Activated naive CD4-positive, alpha-beta T cell treated with anti-CD3 and anti-CD28 coated beads, Interleukin-2, amount 50 U/mL, for 16 hours (primary cell): ENCODE measurements at places on chromosomes 1 and 21.

DNA sequence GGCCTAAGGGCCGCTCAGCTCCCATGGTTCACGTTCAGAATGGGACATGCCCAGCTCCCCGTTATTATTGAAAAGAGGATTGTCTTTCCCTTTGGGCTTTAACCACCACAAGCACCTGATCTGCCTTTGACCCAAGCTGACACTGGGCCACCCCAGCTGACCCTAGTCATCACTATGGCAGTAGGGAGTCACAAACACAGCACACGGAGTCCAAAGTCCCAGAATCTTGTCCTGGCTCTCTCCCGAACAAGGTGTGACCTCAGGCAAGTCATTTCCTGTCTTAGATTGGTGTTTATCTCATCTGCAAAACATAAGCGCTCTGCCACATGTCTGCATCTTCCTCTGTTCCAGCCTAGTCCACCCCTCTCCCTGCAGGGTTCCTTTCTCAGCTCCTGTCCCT is 31.5 kb downstream of the IGFN1 start:
- no peak for DNase-seq

GRCh38 chr1:203934027-203934426 is 72.6 kb downstream of the SNRPE start:
- DNase-seq: no peak

- no peak for DNase-seq
Observed at GRCh38 chr1:189874715-189875435, 602.8 kb downstream of the BRINP3 start.

DNA sequence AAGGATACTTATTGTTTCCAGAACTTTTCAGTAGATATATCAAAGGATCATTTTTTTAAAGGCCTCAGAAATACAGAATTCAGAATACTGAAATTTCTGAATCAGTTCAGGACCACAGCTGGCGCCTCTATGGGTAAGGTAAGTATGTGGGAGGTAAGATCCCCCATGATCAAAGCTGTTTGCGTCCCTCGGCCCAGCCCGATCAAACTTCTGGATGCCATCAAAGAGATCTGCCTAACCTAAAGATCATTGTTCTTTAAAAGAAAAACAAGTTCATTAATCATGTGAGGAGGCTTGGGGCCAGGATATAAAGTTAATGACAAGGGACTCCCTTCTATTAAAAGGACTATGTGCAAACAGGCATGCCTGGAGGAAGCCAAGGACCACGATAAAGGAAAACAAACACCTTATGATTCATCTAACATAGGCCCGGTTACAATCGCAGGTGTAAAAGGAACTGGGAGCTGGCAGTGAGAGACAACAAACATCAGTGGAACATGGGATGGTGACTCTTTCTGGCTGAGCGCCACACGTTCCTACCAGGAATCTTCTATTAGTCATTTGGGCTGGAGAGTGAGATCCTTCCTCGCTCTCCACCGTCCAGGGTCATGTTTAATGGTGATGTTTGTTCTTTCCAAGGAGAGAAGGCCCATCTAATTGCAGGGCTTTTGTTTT is 2.8 kb upstream of the BACE2 start:
- DNase-seq: no peak

GRCh38 chr1:3642919-3643675 is 6.8 kb downstream of the WRAP73 start:
- no peak for DNase-seq

DNA sequence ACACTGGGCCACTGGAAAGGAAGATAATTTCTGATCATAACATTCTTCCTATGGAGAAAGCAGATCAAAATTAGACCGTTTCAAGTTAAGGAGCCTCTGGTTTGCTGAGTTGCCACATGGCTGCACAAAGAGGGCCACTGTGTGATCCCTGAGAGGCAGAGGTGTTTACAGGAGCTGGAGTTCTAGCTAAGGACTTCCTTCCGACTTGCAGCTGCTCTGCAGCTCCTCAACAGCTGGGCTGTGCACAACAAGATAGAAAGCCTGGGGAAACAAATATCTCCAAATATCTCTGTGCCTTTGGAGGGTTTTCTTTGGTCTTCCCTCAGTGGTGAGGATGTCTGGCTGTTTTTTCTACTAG is 26.8 kb downstream of the GADD45A start:
- no peak for DNase-seq

- DNase-seq: peak; percentile 31
Observed at GRCh38 chr1:109502364-109502851, 7.1 kb downstream of the AMIGO1 start.

DNA sequence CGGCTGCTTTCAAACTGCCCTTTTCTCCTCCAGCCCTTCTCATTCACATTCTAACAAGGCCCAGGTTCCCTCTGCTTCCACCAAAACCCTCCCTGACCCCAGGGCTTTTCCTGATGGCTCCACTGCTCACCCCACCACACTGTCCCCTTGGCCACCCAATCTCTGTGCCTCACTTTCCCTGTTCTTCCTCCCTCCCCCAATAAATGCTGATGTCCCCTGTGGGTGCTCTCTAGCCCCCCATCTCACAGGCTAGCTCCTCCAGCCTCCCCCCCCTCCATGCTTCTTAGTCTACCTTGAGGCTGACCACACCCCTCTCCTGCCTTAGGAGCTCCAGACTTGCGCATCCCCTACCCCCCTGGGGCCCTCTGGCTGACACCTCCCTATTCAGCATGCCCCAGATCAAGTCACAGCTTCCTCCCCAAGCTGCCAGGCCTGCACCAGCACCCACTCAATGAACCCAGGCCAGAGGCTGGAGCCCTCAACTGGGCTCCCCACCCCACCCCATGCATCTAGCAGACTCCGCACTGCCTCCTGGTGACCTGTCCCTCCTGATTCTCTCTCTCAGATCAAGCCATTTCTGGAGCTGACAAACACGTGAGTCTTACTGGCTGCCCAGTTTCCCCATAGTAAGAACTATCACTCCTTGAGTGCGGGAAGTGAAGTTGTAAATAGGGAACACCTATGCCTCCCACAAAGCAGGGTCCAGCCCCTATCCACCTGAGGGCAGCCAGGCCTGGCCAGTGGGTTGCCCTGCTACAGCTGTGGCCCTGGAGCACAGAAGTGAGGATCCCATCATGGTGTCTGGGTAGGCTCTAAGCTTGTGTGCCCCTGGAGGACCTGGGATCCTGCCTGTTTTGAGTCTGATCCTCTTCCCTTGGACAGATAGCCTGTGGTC is 117.9 kb downstream of the DMRTB1 start:
- no peak for DNase-seq

DNA sequence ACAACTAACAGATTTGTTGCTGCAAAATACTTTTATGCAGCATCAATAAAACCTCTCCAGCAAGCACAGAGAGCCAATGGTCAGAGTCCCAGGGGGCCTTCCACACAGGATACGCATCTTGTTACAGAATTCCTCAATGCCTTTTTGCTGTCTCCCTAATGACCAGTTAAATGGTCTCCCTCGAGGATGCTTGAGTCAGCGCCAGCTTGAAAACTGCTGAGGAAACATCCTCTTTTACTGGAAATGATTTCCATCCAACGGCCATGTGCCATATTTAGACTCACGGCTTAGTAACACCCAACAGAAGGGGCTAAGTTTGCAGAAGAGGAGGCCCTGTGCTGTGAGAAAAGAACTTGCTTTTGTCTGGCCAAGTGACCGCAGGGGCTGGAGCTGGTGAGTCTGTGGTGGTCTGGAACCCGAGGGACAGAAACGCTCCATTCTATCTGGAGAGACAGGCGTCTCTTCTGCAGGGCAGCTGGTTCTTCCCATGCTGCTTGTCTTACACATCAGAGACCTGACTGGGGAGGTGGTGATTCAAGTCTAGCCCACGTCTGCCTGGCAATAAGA is 496.4 kb downstream of the SETD4 start:
- no peak for DNase-seq

DNA sequence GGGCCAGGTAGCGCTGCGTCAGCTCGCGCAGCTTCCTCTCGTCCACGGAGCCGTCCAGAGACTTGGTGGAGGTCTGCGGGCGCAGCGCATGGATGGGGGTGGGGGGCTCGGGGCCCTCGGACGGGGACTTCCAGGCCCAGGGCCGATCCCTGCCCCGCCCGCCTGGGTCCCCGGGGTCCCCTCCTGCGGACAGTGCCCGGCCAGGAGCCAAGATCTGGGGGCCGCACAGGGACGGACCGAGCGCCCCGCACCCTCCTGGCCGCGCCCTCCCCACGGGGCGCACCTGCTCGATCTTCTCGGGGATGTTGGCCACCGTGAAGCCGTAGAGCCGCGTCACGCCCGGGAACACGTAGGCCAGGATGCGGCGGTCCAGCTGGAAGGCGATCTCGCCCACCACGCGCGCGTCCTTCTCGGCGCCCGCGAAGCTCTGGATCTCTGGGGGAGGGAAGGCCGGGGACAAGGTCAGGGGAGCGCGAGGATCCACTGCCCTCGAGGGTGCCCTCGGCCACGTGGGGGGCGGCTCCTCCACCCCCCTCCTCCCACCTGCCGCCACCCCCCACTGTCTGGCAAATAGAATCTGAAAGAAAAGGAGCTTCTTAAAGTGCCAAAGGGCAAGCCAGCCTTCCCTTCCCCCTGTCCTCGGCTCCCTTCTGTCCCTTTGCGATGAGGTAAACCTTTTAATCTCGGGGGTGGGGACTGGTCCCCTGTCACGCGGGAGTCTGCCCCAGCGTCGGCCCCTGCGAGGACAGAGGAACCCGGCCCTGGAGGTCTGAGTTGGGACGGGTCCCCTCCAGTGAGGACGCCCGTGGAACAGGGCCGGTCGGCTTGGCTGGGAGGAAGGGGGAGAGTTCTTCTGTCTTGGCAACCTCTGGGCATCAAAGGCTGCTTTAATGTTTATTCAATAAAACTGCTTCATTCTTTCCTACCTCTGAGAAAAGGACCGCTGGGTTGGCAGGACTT is 6.5 kb upstream of the FTCD start:
- DNase-seq: no peak

DNA sequence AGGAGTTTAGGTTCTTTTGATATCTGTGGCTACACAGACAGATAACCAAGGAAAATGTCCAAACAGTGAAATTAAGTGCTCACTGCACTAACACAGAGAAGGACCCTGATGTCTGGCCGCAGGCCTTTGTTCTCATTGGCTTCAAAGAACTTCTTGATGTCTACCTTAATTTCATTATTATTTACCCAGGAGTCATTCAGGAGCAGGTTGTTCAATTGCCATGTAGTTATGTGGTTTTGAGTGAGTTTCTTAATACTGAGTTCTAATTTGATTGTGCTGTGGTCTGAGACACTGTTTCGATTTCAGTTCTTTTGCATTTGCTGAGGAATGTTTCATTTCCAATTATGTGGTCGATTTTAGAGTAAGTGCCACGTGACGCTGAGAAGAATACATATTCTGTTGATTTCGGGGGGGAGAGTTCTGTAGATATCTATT is 15.2 kb upstream of the LGALS8 start:
- DNase-seq: no peak

DNA sequence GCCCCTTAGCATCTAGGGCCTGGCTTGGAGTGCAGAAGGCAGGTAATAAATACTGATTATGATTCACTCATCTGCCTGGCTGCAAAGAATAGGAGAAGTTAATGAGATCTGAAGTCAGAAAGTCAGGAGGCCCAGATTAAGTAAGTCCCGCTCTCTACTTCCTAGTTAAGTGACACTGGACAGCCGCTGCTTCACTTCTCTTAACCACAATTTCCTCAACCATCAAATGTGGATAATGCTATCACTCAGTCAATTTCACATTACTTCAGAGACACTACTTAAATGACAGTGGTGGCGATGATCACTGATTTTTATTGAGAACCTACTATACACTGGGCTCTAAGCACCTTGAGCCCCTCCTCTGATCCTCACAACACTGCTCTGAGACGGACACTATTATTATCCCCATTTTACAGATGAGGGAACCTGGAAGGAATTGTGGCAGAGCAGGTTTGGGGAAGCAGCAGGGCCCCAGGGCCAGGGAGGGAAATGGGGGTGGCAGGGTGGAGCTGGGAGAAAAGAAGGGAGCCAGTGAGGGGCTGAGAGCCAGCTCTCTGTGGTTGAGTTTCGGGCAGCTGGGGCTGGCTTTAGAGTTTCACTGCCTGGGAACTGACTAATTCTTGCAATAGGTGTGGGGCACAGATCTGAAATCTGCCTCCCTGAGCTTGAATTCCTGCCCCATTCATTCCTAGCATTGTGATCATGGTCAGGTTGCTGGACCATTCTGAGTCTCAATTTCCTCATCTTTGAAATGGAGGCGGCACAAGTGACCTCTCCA is 2.4 kb upstream of the E2F2 start:
- no peak for DNase-seq

GRCh38 chr1:56511364-56511763 is 68.0 kb downstream of the PLPP3 start:
- no peak for DNase-seq

- no peak for DNase-seq
Observed at GRCh38 chr21:36254106-36254941, 65.7 kb upstream of the MORC3 start.

DNA sequence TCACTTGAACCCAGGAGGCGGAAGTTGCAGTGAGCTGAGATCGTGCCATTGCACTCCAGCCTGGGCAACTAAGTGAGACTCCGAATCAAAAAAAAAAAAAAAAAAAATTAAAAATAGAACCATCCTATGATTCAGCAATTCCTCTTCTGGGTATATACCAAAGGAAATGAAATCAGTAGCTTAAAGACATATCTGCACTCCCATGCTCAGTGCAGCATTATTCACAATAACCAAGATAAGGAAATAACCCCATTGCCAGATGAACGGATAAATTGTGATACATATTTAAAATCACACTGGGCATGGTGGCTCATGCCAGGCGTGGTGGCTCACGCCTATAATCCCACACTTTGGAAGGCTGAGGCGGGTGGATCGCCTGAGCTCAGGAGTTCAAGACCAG is 23.8 kb downstream of the ALDH9A1 start:
- no peak for DNase-seq

DNA sequence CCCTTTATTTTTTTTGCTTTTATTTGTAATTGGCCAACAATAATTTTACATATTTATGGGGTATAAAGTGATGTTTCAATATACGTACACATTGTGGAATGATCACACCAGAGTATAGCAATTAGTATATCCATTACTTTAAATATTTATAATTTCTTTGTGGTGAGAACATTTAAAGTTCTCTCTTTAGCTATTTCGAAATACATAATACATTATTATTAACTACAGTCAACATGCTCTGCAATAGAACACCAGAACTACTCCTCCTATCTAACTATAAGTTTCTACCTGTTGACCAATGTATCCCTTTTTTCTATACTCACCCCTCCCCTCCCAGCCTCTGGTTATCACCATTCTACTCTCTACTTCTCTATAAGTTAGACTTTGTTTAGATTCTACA is 77.4 kb downstream of the SCMH1 start:
- no peak for DNase-seq

- no peak for DNase-seq
Observed at GRCh38 chr1:27026621-27027574, 14.2 kb upstream of the TENT5B start.

DNA sequence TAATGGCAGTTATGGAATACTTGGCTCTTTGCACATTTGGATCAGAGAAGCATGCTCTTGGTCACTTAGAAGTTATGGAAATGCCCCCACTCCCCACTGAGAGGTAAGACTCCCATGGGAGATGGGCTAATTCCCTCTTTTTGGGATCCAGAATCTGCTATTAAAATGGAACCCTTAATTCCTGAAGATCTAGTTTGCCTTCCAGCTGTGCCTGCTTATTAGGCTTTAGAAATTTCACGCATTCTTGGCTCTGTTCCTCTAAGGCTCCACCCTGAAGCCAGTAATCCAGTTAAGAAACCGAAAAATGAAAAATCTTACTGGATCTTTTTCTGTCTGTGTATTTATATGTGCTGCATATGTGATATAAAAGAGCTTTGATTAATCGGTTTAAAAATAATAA is 76.7 kb downstream of the USH2A start:
- no peak for DNase-seq

GRCh38 chr1:200857804-200858203 is 15.0 kb upstream of the GPR25 start:
- no peak for DNase-seq

GRCh38 chr1:91101328-91101727 is 79.5 kb upstream of the ZNF644 start:
- no peak for DNase-seq

GRCh38 chr1:29555043-29555620 is 318.8 kb downstream of the PTPRU start:
- DNase-seq: no peak
